ENCODE measurements at places on chromosomes 5 and 9.

DNA sequence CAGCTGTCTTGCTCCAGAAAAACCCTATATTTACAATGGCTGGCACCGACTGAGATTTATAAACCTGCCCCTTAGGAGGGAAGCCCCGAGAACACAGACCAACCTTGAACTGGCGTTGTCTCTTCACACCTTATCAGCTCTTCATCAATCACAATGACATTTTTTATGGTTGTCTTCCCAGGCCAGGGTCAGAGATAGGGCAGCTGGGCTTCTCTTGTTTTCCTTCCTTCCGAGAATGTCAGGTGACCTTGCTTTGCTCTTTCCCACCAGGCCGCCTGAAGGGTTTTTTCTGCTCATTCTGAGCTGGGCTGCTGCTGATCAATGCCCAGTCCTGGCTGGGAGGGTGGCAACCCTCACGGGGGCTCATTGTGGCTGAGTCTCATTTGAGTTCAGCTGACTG is 619.1 kb downstream of the CCDC171 start:
- no peak for DNase-seq

DNA sequence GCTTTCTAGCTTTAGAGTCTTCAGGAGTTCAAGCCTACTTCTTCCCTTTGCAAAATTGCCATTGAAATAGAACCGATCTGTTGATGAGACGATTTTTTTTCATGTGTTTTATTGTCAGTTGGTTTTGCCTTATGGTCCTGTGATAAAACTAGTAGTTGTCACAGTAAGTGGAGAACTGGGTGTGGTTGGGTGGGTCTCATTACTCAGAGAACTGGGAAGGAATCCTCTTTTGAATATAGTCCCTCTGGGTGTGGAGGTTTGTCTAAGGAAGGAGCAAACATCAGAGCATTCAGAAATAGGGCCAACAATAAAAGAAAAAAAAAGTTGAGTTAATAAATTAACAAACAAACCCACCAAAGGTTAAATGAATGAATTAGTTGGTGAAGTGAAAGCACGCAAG is 69.0 kb downstream of the ALDH1A1 start:
- peak; percentile 8 for DNase-seq

- DNase-seq, result no peak
Measured at GRCh38 chr9:85927076-85927475, 13.9 kb upstream of the NAA35 start.

DNA sequence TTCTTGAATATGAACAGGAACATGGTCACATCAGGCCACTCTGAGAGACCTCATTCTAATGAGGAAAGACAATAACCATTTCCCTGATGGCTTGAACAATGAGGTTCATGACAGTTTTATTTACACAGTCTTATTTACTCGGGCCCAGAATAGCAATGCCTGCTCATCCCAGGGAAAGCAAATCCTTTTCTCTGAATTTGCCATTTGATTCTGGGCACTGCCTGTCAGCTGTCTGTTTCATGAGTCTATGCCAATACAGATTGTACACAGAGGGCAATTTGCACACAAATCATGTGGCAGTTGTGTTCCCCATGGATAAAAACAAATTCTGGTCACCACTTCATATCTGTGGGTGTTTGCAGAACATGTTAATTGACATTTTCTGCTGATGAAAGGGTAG is 492.5 kb downstream of the ACTL7B start:
- peak; percentile 5 for DNase-seq

DNA sequence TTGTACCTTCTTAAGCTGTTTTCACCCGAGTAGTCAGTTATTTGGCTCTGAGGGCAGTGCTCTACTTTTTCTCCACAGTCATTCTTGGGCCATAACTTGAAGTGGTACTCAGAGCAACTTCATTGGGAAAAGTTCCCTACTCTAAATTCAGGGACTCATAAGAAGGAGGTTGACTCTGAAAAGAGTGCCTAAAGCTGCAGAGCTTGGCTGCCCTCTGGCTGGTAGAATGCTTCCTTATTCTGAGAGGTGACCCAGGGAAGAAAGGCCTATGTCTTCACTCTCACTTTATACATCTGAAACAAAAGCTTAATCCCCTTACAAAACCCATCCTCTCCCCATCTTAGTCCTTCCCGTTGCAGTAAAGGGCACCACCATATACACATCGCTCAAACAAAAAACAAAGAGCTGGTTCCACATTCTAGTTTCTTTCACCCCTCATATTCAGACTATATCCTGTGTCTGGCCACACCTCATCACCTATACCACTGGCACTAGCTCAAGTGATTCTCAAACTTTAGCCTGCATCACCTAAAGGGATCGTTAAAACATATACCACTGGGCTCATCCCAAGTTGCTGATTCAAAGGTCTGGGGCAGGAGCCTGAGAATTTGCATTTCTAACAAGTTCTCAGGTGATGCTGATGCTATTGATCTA is 7.9 kb downstream of the IGIP start:
- no peak for DNase-seq

- DNase-seq, result no peak
Measured at GRCh38 chr5:38613992-38614836, 57.8 kb upstream of the LIFR start.

GRCh38 chr9:136711751-136712689 is at the start of gene DIPK1B:
Gene DIPK1B (plus strand): TSS chr9:136712572. CDS start chr9:136712666, 94 bp downstream.
- no peak for DNase-seq

DNA sequence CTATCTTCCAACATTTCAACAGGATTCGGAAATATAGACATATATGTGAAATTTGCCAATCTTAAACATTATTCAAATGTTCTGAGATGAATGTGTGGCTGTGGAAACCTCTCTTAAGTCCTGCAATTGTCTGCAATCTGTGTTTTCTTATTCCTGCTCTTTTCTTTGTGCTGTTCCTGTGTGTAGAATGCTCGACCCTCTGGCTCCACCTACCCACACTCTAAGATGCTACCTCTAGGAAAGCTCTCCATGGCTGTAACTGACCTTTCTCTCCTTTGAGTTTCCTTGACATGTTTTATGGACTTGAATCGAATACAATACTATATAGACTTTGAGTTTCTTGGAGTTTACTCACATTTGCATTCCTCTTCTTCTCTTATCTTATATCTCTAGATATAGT is 120.6 kb upstream of the ASTN2 start:
- no peak for DNase-seq

DNA sequence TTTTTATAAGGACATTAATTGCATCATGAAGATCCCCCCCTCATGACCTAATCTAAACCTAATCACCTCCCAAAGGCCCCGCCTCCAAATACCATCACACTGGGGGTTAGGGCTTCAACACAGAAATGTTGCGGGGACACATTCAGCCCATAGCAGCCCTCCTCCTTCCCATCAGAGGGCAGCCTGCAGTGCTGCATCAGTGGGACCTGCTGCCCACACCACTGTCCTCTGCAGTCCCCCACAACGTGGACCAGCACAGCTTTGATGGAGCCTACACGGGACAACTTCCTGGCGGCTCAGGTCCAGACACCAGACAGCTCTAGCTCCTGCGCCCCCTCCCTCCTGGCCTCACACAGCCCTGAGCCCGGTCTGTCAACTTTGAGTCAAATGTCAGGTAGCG is 70.3 kb downstream of the APTX start:
- no peak for DNase-seq

DNA sequence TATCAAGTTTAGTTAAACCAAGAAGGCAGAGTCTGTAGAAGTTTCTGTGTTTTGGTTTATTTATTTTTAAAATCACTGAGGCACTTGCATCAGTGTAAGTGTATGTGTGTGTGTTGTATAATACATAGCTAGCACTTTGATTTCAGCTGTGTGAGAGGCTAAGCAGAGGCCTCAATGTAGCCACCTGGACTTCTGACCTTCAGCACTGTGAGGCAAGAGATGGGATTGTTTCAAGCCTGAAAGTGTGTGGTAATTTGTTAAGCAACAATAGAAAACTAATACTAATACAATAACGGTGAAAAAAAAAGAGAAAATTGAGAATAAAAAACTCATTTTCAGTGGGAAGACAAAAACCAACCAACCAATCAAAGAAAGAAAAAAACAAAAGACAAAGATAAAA is 327.3 kb downstream of the CDH18 start:
- no peak for DNase-seq

DNA sequence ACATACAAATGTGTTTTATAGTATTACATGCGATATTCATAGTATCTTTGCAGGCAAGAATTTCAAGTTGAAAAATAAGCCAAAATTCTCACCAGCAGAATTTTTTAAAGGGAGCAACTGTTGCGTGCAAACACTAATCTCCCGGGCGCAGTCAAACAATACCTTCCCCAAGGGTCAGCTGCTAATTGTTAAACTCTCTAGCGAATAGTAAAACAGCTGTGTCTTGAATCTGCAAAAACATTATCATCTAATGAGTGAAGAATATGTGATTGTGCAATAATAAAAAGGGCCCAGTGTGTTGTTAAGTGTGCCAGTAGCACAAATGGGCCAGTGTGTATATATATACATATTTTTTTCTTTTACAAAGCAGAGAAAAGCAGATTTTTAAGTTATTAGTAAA is 131.4 kb downstream of the CCDC192 start:
- no peak for DNase-seq

- DNase-seq, result peak; percentile 62
Measured at GRCh38 chr5:140322751-140323731, 20.1 kb upstream of the PFDN1 start.

DNA sequence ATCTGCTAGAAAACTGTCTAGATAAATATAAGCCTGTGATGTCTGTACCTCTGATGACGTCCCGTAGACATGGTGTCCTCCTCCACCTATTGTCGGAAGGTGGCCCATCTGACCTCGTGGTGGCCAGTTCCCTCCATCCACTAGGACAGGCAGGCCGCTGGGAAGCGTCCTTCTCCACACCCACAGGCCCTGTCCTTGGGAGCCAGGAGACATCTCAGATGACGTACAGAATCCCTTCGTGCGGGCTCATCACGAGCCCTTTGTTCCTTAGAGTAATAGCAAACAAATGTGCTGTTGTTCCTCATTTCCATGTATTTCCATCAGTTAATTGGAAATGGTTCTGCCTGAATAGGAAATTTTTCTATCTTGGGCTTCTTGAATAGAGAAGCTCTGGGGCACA is 38.3 kb upstream of the TENT4A start:
- DNase-seq, result no peak

GRCh38 chr9:128169492-128169891 is 9.4 kb downstream of the BBLN start:
- DNase-seq, result no peak

- no peak for DNase-seq
Measured at GRCh38 chr5:133996683-133997252, 8.0 kb downstream of the VDAC1 start.

DNA sequence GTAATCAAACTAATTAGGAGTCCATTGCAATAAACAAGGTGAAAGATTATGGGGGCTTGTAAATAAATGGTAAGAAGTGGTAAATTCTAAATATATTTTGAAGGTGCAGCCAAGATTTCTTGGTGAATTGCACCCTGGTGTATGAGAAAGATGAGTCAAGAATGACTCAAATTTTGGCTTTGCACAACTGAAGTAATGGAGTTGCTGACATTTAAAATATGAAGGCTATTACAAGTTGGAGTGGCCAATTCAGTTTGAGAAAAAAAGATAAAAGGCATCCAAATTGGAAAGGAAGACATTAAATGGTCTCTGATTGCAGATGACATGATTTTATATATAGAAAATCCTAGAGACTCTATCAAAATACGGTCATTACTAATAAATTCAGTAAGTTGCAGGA is 2330.6 kb downstream of the MAT2B start:
- DNase-seq, result no peak

- DNase-seq, result no peak
Measured at GRCh38 chr9:125150349-125151245, 7.3 kb upstream of the SCAI start.

DNA sequence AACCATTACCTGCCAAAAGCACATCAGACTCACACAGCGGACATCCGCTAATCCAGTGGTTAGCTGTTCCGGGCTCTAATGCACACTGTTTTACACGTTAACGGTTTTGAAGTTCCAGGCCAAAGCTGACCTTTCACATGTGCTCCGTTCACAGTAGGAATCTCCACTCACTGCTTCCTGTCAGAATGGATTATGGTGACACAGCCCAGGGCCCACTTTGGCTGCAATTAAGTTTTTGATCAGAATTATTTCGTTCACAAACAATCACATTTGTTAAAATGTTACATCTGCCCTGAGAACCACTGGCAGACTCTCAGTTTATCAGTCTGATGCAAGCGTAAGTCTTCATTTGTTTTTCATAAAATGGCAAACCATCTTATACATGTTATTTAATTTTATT is 30.2 kb upstream of the CATSPER3 start:
- DNase-seq, result no peak

- DNase-seq, result peak; percentile 74
Measured at GRCh38 chr5:74885170-74885569, 19.0 kb upstream of the FAM169A start.

All from SW480 (cell line).